ENCODE measurements at places on chromosomes 3 and 15.

- no peak for DNase-seq
Observed at GRCh38 chr3:62527474-62527873, 154.1 kb upstream of the FEZF2 start.

GRCh38 chr15:52558196-52558595 lies 10.6 kb downstream of the ARPP19 start:
- peak; percentile 76 for DNase-seq

DNA sequence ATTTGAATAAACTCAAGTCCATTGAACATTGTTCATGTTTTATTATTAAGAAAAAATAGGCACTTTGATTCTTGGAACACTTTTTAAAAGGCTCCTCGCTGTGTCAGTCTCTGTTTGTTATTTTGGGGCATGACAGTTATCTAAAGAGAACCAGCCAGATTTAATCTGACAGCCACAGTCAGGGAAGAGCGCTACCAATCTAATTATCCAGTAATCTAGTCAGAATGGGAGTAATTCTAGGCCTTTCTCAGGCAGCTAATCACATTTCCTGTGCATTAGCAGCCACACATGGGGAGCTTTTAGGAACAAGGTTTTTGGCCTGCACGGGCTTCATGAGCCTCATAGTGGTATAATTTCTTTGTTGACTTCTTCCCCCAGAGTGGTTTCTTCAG lies 362.2 kb downstream of the RBMS3 start:
- no peak for DNase-seq

DNA sequence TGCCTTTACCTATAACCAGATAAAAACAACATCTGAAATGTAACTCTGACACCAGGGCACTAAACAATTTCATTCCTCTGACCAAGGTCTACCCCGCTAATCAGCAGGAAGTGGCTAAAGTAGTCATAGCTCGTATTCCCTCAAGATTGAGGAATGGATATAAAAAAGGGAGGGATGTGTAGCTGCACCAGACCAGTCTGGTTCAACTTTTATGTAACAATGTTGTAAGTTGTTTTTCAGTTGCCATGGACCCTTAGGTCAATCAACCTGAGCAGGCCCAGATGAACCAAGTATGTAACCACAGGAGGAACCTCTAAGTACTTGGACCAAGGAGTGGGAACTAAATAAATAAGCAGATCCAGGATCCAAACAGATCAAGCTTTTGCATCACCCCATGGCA lies 28.4 kb upstream of the IFT57 start:
- peak; percentile 25 for DNase-seq

GRCh38 chr3:160968761-160969160 lies 136.4 kb downstream of the B3GALNT1 start:
- DNase-seq, result no peak

GRCh38 chr3:45553469-45553974 lies 41.0 kb upstream of the LIMD1 start:
- no peak for DNase-seq

DNA sequence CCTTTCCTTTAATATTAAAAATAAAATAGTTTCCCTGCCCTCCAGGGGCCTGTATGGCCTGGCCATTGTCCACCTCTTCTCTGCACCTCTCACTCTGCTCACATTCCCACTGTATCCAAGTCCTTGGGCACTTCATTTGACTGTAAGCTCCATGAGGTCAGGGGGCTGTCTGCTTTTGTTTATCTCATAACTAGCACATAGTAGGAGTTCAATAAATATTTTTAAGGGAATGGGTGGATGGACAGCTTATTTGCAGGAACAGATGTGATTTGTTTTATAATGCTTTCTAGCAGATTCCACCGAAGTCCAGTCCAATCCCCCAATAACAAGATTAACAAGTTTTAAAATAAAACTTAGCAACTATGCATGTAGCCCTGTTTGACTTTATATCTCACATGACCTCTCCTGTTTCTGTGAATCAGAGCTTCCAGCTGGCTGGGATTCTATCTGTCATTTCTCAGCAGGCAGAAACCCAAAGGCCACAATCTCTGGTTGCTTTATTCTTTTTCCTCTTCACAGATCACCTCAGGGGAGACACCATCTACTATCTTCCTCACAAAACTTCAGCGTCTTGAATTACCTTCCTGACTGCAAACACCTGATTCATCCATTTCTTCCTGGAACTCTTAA lies 123.0 kb upstream of the NR2F2 start:
- no peak for DNase-seq

DNA sequence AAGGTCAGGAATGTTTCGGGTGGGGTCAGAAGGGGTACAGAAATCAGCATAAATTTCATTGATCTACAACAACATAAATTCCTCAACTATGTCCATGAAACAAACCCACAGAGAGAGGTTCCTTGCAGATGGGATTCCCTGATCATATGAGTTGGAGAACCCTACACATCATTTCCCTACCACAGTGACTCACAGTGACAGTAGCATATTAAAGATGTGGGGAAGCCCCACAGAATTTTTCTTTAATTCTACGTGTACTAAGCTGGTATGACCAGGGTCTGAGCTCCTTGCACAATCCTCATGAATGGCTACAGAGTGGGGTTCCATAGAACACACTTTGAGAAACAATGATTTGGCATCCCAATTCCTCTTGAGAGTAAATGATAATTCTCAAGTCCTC lies 116.9 kb upstream of the RAD18 start:
- no peak for DNase-seq

- DNase-seq, result no peak
Observed at GRCh38 chr3:122587572-122587971, 10.1 kb downstream of the PARP15 start.

DNA sequence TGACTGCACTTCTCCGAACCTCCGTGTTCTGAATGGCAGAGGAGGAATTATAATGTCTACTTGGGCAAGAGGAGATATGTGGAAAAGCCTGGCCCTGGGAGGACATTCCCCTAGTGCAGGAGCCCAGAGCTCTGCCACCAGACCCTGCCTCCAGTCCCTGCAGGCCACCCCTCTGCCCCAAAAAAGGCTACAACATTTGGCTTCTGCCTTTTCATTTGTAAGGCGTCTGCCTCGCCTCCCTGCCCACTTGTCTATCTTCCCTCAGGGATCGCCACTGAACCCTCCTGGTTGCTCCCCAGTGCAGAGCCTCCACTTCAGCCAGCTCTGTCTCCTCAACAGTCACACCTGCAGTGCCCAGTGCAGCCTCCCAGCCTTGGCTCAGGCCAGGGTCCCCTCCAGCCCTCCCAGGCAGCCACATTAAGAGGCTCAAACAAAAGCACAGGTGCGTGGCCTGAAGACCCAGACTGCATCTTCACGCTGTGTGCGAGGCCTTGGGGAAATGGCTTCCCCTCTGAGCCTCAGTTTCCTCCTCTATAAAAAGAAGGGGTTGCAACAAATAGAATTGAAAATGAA lies 125.9 kb upstream of the SMAD3 start:
- DNase-seq, result no peak

DNA sequence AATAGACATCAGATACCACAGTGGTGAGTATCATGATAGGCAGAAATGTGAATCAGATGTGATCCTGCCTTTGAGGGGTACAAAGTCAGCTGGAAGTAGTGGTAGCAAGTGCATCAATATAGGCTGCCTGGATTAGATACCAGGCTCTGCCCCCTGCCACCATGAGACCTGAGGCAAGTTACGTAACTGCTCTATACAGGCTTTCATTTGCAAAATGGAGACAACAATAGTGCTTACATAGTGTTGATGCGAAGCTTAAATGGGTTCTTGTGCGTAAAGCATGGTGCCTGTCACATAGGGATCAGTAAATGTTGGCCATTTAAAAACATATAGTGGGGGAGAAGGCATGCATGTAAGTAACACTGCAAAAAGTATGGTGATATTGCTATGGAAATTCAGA lies 158.0 kb downstream of the RYR3 start:
- no peak for DNase-seq

GRCh38 chr3:107430996-107431245 lies 53.7 kb downstream of the CCDC54 start:
- no peak for DNase-seq

GRCh38 chr15:68617001-68617400 lies 38.2 kb downstream of the CORO2B start:
- DNase-seq, result no peak

DNA sequence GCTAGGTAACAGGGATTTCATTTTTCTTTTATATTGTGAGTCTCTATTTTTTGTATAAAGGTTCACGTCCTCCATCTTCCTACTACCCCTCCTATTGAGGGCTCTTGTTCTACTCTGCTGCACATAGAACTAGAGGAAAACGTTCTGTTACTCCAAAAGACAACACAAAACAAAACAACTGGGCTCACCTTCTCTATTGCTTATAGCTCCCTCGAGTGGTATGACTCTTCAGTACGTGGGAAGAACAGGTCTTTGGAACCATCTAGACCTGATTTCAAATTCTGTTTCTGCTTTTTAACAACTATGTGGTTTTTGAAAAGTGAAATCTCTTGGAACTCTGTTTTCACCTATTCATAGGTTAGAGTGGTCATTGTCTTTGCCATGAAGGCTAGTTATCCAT lies 515.3 kb downstream of the SOX2 start:
- DNase-seq, result no peak

DNA sequence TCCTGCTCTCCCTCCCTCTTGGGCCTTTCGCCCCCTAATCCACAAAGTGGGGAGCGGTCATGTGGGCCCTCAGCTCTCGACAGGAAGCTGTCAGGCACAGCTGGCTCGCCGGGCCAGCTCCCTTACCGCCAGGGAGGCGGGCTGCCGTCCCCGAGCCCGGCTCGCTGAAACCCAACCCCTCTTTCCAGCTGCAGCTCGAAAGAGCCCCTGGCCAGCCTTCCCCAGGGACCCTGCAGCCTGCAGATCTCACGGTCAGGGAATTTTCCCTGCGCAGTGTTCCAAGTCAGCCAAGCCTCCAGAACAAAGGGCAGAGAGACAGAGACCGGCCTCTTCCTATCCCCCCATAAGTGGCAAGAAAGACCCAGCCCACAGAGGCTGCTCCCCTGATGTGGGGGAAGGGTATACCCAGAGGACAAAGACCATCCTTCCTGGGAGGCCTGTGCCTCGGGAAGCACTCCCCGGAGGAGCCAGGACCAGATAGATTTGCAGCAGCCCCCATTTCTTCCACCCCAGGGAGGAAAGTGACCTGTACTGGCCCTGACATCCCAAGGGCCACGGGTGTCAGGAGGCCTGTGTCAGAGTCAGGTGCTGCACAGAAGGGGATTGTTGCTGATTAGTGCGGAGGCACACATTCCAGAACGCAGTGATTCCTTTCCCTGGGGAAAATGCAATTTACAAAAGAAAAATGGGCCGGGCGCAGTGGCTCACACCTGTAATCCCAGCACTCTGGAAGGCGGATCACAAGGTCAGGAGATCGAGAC lies 32.6 kb downstream of the MAGEF1 start:
- no peak for DNase-seq

GRCh38 chr3:170953736-170954135 lies 45.3 kb upstream of the EIF5A2 start:
- DNase-seq, result no peak

DNA sequence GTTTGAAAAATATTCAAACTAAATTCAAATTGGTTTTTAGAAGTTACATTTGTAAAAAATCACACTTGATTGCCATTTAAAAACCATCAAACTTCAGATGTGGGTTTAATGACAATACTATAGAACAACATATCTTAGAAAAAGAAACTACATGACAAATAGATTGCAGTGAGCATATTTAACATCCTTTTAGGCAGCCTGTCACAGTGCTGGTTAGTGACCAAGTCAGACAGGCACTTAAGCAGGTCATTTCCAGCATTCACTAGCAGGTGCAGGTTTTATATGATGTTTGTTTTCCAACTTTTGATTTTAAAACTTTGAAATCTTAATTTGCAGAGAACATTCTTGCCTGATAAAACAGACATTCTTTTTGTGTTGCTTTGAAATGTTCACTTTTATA lies 115.7 kb downstream of the MBNL1 start:
- no peak for DNase-seq

DNA sequence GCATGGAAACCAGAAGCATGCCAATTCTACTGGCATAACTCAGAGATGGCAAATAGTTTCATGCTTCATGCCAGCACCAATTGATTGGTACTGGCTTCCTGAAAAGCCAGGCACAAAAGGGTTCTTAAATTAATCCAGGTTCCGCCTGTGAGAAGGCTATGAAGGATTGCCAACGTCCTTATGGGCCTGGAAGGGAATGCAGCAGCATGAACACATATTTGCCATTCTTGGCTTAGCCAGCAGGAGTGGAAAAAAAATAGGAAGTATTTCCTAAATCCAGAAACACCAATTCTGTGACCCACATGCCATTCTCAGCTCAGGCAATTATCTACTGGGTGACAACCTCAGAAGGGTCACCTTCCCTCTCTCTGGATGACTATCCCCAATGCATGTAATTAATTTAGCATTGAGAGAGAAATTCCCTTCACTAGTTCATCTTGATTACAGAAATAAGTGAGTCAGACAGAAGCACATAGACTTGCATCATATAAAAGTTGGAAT lies 36.0 kb downstream of the ADAMTS9 start:
- no peak for DNase-seq

DNA sequence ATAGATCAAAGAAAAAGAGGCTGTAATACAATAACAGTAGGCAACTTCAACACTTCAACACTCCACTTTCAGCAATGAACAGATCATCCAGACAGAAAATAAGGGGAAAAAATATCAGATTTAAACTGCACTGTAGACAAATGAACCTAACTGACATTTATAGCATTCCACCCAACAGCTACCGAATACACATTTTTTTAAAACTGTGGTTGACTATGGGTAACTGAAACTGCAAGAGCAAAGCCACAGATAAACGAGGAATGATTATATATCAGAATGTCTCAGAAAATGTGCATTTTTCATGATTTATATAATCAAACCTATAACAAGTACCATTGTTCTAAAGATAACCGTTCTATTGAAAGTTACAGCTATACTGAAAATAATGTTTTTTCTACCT lies 514.9 kb upstream of the DPPA4 start:
- DNase-seq, result no peak

GRCh38 chr15:73560501-73561117 lies 72.6 kb downstream of the NPTN start:
- DNase-seq, result no peak

- DNase-seq, result no peak
Observed at GRCh38 chr3:13016083-13016720, 57.0 kb downstream of the IQSEC1 start.

DNA sequence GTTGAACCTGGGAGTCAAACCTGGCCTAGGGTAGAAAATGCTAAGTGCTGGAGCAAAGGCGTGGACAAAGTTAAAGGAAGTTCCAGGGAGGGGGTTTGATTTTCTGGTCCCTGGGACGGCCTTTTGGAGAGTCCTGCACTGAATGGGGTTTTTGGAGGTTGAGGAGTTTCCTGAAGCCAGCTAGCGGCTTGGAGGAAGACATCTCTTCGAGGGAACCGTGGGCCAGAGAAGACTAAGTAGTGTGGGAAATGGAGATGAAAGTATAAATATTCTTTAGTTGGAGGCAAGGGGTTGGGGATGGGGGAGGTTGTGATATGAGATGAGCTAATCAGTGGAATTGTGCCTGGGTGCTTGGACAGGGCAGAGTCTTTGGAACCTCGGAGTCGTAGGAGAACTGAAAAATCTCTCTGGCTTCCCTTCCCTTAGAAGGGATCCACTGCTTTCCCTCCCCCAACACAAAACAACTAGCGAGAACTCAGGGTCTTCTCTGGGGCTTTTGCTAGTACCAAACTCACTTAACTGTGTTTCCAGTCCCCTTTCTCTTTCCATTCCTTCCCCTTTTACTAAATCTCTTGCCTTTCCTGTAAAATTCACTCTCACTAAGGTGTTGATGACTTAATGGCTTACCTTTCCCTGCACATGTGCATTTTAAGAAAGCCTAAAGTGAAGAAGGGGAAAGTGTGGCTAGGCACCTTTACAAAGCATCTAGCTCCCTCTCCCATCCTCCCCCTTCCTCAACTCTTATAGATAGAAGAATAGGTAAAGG lies 1.0 kb downstream of the LPP start:
- no peak for DNase-seq

- no peak for DNase-seq
Observed at GRCh38 chr3:42351207-42351606, 59.2 kb downstream of the LYZL4 start.

- DNase-seq, result no peak
Observed at GRCh38 chr15:89784686-89784960, 8.5 kb downstream of the MESP2 start.

Data from epithelial cell of proximal tubule (primary cell).